ENCODE measurements at places on chromosomes 6 and 20.

GRCh38 chr20:368915-369314 lies 11.6 kb upstream of the TRIB3 start:
- no peak for DNase-seq

DNA sequence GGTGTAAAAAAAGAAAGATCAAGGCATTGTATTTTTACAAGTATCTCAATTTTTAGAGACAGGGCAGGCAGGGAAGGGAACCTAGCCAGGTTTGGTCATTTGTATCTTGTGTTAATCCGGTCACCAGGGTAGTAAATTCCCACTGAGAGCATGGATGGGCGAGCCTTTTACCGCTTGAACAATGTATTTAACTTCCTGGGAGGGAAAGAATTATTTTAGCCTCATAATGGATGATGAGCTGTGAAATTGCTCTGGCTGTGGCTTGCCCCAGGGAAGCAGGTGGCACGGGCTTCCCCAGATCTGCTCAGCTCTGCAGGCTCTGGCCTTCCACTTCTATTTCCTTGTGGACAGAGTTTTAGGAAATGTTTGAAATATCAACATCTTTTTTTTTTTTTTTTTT lies 72.9 kb downstream of the TOX2 start:
- no peak for DNase-seq

DNA sequence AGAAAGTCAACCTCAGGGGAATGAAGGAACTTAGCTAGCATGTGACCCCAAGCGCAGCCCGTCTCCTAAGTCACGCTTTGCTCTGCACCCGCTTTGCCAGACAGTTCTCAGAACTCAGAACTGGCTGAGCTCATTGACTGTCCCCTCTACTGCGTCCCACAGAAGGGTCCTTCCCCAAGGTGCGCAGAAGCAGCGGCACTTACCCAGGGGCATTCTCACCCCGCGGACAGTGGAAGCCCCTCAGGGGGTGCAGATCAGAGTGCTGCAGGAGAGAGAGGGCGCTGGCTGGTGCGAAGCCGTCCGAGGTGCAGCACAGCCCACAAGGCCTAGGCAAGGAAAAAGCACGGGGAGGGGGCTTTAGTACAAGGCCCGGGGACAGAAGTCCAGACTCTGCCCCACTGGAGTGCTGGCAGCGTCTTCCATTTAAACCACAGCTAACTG lies 807 bp downstream of the SNHG17 start:
- DNase-seq: no peak

- no peak for DNase-seq
Observed at GRCh38 chr6:169701311-169701953, 397 bp downstream of the WDR27 start.

DNA sequence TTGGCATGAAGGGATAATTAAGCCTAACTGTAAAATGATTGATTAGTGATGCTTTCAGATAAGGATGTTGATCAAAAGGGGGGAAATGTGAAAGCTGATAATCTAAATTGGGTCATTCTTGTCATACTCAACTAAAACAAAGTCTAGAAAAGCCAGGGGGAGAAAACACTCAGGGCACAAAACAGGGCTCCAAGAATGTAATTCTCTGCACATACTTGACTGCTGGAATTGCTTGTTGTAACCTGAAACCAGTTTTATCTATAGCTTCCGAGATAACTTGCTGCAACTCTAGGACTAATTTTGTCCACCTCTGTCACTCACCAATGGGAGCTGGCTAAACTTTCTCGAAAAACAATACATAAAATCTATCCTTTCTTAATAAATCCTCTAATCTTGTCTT lies 310.3 kb downstream of the CLVS2 start:
- DNase-seq: no peak

GRCh38 chr20:50335866-50336265 lies 145.2 kb downstream of the CEBPB start:
- DNase-seq: no peak

GRCh38 chr6:104940893-104941728 lies 15.8 kb upstream of the LIN28B start:
- no peak for DNase-seq

- no peak for DNase-seq
Observed at GRCh38 chr20:825710-826421, 7.6 kb upstream of the FAM110A start.

All from forelimb muscle (tissue), 1 donor.